ENCODE measurements at places on chromosomes 3 and 15.

- DNase-seq: no peak
Measured at GRCh38 chr3:191557322-191557721, 96.4 kb downstream of the PYDC2 start.

GRCh38 chr15:71888797-71889196 is 78.4 kb downstream of the NR2E3 start:
- no peak for DNase-seq

DNA sequence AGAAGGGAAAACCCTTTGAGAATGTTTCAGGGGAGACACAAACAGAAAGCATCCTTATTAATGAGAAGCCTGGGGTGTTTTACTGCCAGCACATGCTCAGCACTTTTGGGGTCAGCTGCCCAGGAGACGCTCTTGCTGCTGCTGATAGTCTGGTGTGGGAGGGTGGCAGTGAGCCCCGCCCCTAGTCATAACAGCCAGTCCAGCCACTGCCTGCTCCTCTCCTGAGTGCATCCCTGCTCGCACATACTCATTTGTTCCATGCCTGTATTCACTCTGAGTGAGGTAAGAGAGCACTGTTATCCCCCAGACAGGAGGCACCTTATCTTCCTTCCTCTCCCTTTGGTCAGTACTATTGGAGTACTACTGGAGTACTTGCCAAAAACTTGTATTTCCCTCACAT is 101.3 kb downstream of the ETFA start:
- no peak for DNase-seq

- no peak for DNase-seq
Measured at GRCh38 chr15:58348095-58348812, 83.5 kb upstream of the LIPC start.

- no peak for DNase-seq
Measured at GRCh38 chr15:73959012-73959581, 32.8 kb downstream of the LOXL1 start.

GRCh38 chr3:141083836-141084649 is 32.9 kb downstream of the SPSB4 start:
- DNase-seq: no peak

DNA sequence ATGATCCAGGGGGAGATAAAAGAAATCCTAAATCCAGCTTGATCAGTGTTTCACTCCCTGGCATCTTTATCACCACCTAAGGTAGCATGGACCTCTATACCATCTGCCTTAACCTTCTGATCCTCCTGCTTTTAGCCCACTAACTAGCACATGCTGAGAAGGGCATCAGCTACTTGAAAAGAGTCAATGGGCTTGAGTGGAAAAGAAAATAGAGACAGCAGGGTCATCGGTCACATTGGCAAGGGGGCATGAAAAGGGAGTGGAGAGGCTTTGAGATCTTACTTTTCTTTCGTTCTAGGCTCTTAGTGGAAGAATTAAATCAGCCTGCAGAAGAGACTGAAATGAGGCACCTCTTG is 239 bp upstream of the ZFYVE19 start:
- DNase-seq: no peak

- no peak for DNase-seq
Measured at GRCh38 chr3:148951599-148952361, 39.6 kb upstream of the GYG1 start.

GRCh38 chr3:87568331-87568730 is 291.9 kb upstream of the POU1F1 start:
- no peak for DNase-seq

GRCh38 chr3:126911162-126912026 is 71.5 kb upstream of the PLXNA1 start:
- DNase-seq: peak; percentile 98

DNA sequence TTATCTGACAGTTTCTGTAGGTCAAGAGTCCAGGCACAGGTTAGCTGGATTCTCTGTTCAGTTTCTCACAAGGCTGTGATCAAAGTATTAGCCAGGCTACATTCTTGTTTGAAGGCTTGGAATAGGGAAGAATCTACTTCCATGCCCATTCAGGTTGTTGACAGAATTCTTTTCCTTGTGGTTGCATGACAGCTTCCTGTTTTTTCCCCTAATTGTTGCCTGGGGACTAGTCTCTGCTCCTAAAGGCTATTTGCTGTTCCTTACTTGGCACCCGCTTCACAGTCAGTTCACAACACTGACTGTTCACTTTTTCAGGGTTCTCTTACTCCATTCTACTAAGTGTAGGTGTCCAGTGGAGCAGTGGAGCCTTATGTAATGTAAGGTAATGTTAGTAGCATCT is 115.4 kb upstream of the GBE1 start:
- DNase-seq: no peak

DNA sequence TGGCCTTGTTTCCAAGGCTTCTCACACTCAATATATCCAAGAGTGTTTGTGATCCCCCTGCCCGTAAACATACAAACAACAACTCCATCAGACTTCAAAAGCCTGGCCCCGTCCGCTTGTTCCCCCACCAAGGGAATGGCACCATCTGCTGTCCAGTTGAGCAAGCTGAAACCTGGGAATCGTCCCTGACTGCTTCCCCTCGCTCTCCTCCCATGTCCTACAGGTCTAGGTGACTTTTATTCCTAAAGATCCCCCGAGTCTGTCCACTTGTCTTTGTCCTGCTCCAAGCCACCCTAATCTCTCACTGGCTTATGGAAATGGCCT is 27.9 kb upstream of the FAM174B start:
- DNase-seq: peak; percentile 84

GRCh38 chr15:99424978-99425656 is 140.7 kb upstream of the MEF2A start:
- peak; percentile 91 for DNase-seq

GRCh38 chr15:31574766-31575165 is 248.1 kb downstream of the KLF13 start:
- no peak for DNase-seq

DNA sequence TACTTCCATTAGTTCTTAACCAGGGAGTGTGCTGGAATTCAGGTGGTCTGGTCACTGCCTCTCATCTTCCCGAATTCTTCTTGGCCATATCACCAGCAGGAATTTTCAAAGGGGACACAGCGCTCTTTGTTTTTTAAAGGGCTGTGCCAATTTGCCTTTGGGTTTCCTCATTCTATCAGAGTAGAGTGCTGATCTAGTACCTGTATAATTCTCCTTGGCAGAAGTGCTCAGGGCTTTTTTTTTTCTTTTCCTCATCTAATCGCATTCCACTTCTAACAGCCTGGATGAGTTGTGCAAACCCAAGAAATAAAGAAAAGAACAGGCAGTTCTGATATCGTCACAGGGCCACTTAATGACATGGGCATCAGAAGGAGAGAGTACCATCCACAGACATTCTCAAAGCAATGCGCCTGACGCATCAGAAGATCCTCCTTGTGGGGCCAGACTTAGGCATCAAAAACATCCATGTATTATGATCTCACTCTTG is 121.0 kb downstream of the ASB7 start:
- DNase-seq: no peak

DNA sequence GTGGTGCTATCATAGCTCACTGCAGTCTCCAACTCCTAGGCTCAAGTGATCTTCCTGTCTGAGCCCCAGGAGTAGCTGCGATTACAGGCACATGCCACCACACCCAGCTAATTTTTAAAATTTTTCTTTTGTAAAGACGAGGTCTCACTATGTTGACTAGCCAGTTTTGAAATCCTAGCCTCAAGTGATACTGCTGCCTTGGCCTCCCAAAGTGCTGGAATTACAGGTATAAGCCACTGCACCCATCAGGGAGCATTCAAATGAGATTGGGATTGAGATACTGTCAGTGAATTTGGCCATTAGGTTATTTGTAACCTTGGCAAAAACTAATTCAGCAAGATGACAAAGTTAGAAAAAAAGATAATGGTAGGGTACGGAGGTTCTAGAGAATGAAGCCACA is 21.7 kb downstream of the EDC3 start:
- DNase-seq: no peak
